Ovary (tissue), 10 donors: ENCODE measurements at places on chromosomes 16 and 17. TPM values are rescaled to one million over a fixed set of nuclear protein-coding genes. Genes with fewer than 3 reads are reported as not detected.
A peak's percentile ranks its signal among the peaks of the same experiment; 100 is the strongest.

DNA sequence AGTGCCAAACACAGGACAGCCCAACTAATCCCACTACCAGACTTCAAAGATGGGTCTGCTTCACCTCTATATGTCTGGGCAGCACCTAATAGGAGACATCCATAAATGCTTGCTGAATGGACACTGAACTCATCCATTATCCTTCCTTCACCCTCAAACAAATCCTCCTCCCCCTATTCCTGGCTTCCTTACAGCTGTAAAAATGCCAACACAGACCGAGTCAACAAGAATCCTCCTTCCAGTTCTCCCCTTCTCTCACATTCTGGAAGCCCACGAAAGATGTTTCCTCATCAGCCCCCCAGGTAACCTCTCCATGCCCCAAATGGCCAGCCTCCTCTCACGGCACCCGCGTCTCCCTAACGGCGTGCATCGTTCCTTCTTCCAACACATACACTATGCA, 12.3 kb downstream of the PELP1 start:
- H3K27ac ChIP-seq, result no peak overlapping the region
- H3K36me3 ChIP-seq, result no peaks in the 10 kb centered on the region
- no peak overlapping the region for H3K4me3 ChIP-seq
- no peaks in the 10 kb centered on the region for H3K4me1 ChIP-seq

AKAP1 gene
- polyA plus RNA-seq, result 30.4 TPM

DNA sequence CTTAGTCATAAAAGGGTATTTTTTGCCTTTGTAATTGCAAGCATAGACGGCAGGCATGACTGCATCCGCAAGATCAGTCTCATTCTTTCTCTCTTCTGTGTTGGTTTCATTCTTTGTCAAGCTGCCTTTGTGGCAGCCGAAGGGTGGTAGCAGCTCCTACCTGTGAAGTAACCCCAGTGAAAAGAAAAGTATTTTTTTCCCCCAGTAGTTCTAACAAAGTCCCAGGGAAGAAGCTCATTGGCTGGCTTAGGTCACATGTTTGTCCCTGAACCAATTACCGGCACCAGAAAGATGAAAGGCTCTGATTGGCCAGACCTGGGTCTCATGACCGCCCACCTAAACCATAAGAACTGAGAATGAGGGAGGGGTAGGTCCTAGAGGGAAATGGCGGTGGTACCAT, 110.7 kb downstream of the RAP1GAP2 start:
- DNase-seq, result no peak
- H3K27ac ChIP-seq, result no peak overlapping the region
- H3K4me1 ChIP-seq, result no peaks in the 10 kb centered on the region
- no peaks in the 10 kb centered on the region for H3K27me3 ChIP-seq
- H3K4me3 ChIP-seq, result no peak overlapping the region

GRCh38 chr17:43400943-43401717, 2.3 kb downstream of the ARL4D start:
- no peaks in the 10 kb centered on the region for H3K36me3 ChIP-seq
- DNase-seq, result no peak
- H3K4me1 ChIP-seq, result peaks cover 16% of the 10 kb centered on the region
- H3K27me3 ChIP-seq, result no peaks in the 10 kb centered on the region

CD300A gene
- polyA plus RNA-seq, result 4.8 TPM

DNA sequence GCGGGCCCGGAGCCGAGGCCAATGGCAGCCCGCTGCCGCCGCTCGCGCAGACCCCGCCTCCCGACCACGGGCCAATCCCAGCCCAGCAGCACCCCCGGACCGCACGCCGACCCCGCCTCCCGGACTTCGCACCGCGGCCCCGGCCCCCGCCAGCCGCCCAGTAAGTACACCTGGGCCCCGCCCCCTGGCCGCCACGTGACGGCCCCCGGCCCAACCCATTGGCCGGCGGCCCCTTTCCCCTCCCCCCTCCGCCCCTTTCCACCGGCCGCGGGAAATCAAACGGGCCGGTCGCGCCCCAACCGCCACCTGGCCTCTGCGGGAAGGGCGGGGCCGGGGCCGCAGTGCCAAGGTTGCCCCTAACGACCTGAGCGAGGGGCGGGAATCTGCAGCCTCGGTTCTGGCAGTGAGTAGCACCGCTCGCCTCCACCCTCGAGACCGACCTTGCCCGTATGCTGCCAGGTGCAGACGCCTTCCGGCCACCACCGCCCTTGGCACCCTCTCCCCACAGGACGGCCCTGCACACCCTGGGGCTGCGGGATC, at the start of gene YBX2:
YBX2 (minus strand) TSS at position 26 of the 540 bp plus-strand sequence. CDS start 139 bp downstream, outside the sequence.
- H3K27me3 ChIP-seq, result peaks cover 3% of the 10 kb centered on the region
- peak; percentile 54 for DNase-seq
- H3K27ac ChIP-seq, result no peak within 1 kb of the TSS
- peaks cover 9% of the 10 kb centered on the region for H3K4me1 ChIP-seq
- H3K4me3 ChIP-seq, result peak within 1 kb of the TSS; percentile 6

PRKCA gene
- polyA plus RNA-seq, result 9.1 TPM

GRCh38 chr17:29566473-29567303, at the start of gene ABHD15:
TSS of gene ABHD15 (minus strand) at chr17:29567037. CDS start at chr17:29566966, 71 bp downstream.
- peaks cover 6% of the 10 kb centered on the region for H3K4me1 ChIP-seq
- no peaks in the 10 kb centered on the region for H3K27me3 ChIP-seq
- H3K4me3 ChIP-seq, result peak within 1 kb of the TSS; percentile 63
- H3K27ac ChIP-seq, result peak within 1 kb of the TSS; percentile 89

GRCh38 chr16:23504453-23505179, 5.7 kb downstream of the GGA2 start:
- peaks cover 53% of the 10 kb centered on the region for H3K4me1 ChIP-seq
- no peak overlapping the region for H3K4me3 ChIP-seq
- DNase-seq, result peak; percentile 41
- H3K27me3 ChIP-seq, result no peaks in the 10 kb centered on the region
- H3K36me3 ChIP-seq, result no peaks in the 10 kb centered on the region

KREMEN2 gene
- not detected for polyA plus RNA-seq

- H3K4me1 ChIP-seq, result peaks cover 9% of the 10 kb centered on the region
- no peaks in the 10 kb centered on the region for H3K27me3 ChIP-seq
- H3K4me3 ChIP-seq, result peak within 1 kb of the TSS; percentile 58
- DNase-seq, result peak; percentile 56
Measured at GRCh38 chr17:8117980-8118768, at the start of gene ALOXE3. TSS of gene ALOXE3 (minus strand) at chr17:8118514. CDS start at chr17:8117990, 524 bp downstream.

SCGB1C2 gene
- polyA plus RNA-seq, result not detected

NXN gene
- 24.3 TPM for polyA plus RNA-seq

DNA sequence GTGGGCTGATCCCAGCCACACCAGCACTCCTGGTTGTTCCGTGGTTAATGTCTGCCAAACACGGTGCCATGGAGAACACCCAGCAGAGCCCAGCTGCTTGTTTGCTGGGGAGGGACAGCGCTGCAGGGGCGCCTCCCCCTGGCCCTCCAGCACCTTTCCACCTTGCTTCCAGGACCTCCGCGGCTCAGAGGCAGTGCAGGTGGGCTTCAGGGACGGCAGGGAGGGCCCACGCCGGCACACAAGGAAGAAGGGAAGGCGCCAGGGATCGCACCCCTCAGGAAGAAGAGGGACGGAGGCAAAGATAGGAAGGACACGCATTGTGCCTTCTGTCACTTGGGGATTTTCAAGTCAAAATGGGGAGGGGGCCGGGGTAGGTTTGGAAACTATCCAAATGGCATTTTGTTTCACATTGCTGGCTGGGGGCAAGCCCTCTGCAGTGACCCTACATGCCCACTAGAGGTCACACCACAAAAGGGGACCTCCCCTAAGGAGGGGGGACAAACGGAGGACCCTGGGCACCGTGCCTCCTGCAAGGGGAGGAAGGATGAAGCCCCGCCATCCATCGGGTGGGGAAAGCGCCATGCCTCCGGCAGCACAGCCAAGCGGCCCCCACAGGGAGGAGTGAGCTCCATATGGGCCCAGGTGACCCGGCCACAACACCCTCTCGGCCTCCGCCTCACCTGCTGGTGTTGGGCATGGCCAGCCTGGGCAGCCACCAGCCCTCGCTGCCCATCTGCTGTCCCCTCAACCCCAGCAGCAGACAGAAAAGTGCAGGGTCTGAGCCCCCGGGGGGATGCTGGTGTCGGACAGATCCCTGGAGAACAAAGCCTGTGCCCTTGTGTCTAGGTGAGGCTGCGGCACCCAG, 7.5 kb upstream of the C16orf95 start:
- peaks cover 4% of the 10 kb centered on the region for H3K4me1 ChIP-seq
- no peak overlapping the region for H3K27ac ChIP-seq
- H3K36me3 ChIP-seq, result no peaks in the 10 kb centered on the region
- no peaks in the 10 kb centered on the region for H3K27me3 ChIP-seq

DNA sequence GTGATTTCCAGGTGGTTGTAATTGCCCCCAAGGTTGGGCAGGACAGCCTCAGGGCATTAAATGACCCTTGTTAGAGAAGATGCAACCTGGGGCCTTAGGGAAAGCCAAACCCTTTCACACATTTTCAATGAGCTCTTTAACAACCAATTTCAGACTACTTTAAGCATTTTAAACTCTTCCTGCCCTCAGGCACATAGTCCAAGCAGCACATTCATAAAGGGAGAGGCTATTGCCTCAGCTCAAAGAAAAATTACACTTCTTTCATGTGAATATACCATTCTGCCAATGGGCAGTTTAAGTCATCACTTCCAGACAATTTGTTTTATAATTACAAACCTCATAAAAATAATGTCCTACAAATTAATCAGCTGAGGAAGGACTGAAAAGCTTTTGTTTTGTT, 544.5 kb downstream of the NPIPA7 start:
- H3K27me3 ChIP-seq, result no peaks in the 10 kb centered on the region
- DNase-seq, result no peak
- no peak overlapping the region for H3K4me3 ChIP-seq
- H3K4me1 ChIP-seq, result no peaks in the 10 kb centered on the region
- H3K36me3 ChIP-seq, result no peaks in the 10 kb centered on the region

SPIRE2 gene
- 2.5 TPM for polyA plus RNA-seq

TRIM72 gene
- 0.01 TPM for polyA plus RNA-seq

- H3K27ac ChIP-seq, result no peak overlapping the region
- no peak overlapping the region for H3K4me3 ChIP-seq
- no peaks in the 10 kb centered on the region for H3K36me3 ChIP-seq
- no peak for DNase-seq
- no peaks in the 10 kb centered on the region for H3K27me3 ChIP-seq
Measured at GRCh38 chr17:17748179-17748578, 66.9 kb downstream of the RAI1 start.

- H3K4me3 ChIP-seq, result no peak overlapping the region
- no peaks in the 10 kb centered on the region for H3K27me3 ChIP-seq
- H3K36me3 ChIP-seq, result no peaks in the 10 kb centered on the region
- H3K4me1 ChIP-seq, result no peaks in the 10 kb centered on the region
- DNase-seq, result no peak
Measured at GRCh38 chr17:44130693-44131349, 7.4 kb upstream of the HDAC5 start.

IKZF3 gene
- 2.6 TPM for polyA plus RNA-seq

DNA sequence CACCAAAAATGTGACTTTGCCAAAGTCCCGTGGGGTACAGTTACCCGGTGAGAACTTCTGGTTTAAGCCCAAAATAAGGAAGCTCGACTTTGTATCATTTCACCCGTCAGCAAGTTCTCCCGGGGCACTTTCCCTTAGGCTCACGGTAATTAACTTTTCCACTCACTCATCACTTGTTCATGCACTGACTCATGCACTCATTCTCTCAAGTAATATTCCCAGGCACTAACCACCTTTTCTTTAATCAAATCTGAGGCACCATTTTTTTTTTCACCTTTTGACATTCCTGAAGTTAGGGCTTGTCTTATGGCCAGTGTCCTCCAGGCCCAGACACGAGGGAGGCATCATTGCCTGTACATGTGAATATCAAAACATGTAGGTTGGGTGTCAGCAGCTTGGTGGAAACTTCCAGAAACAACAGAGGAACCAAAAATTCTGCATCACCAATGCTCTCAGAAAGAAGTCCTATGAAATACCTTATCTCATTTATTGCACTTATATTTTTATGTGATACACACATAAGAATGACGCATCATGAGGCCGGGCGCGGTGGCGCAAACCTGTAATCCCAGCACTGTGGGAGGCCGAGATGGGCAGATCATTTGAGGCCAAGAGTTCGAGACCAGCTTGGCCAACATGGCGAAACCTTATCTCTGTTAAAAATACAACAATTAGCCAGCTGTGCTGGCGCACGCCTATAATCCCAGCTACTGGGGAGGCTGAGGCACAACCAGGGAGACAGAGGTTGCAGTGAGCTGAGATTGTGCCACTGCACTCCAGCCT, 36.1 kb upstream of the ATP2C2 start:
- no peaks in the 10 kb centered on the region for H3K27me3 ChIP-seq
- H3K36me3 ChIP-seq, result no peaks in the 10 kb centered on the region
- H3K27ac ChIP-seq, result no peak overlapping the region
- no peak for DNase-seq
- no peaks in the 10 kb centered on the region for H3K4me1 ChIP-seq
- H3K4me3 ChIP-seq, result no peak overlapping the region

NPIPB5 gene
- 41.7 TPM for polyA plus RNA-seq

DNA sequence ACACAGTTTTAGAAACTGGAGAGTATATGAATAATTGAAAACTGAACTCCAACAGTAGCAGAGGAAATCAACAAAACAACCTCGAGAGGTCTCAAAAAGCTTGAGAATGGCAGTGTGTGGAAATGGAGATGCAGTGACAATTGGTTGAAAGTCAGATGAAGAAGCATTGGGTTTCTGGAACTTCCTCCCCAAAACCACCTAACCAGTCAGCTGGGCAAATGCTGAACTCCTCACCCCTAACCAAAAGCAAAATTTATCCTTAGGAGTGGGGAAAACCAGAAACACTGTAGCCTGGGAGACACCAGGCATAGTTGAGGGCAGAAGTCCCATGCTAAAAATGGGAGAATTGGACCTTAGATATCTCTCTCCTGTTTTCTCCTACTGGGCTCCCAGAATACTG, 109.9 kb downstream of the TANC2 start:
- no peak overlapping the region for H3K27ac ChIP-seq
- no peaks in the 10 kb centered on the region for H3K36me3 ChIP-seq
- no peak overlapping the region for H3K4me3 ChIP-seq
- no peaks in the 10 kb centered on the region for H3K27me3 ChIP-seq
- no peaks in the 10 kb centered on the region for H3K4me1 ChIP-seq
- DNase-seq, result no peak

DNA sequence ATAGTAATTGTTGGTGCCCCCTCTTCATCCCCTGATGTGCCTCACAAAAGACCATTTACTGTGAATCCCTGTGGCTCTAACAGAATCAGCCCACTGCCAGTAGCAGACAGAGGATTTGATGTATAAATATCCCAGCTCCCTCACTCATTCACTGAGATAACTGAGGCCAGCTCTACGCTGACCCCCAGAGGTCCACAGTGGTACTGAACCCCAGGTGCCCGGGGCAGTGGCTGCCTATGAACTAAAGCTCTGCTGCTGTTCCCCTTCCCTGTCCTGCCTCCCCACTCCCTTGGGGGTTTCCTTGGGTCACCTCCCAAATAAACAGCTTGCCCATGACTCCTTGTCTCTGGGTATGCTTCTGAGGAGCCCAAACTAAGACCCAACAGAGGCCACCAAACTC, 295.8 kb downstream of the FOXL1 start:
- no peaks in the 10 kb centered on the region for H3K36me3 ChIP-seq
- no peak overlapping the region for H3K27ac ChIP-seq
- H3K4me1 ChIP-seq, result no peaks in the 10 kb centered on the region
- no peak for DNase-seq
- no peak overlapping the region for H3K4me3 ChIP-seq
